GM23248 (cell line): ENCODE measurements at places on chromosomes 1 and 21.

GRCh38 chr1:72568113-72568512 is 285.8 kb upstream of the NEGR1 start:
- DNase-seq, result no peak

GRCh38 chr1:234238060-234238459 is 135.2 kb upstream of the COA6 start:
- no peak for DNase-seq

DNA sequence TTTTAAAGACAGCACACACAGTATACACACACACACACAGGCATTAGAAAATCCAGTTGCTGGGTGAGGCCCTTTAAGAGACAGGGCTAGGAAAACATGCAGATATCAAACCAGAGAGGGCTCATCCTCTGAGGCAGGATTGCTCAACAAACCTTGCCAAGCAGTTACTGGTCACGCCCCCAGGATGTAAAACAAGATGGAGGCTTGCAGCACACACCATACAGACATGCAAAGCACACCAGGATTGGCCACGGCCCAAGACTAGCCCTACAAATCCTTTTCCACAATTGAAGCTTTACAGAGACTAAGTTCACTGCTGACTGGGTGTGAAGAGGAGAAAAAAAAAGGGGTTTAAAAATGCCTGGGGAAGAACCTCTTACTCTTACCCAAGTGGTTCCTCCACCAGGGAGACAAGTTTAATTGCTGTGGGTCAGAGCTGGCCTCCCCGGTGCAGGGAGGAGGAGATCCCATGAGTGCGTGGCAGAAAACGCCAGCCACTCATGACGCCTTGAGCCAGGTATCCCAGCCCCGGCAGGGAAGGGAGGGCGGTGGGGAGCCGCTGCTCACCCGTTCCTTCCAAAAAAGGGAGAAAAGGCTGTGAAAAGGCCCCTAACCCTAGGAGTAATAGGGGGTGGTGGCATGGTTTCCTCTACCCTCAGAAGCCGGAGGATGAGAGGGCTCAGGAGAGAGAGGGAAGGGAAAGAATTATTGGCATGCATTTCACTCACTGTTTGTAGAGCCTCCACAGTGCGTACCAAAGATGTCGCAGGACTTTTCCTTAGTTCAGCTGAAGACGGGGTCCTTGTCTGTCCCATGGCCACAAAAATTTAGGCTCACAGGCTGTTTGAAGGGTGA is 594.6 kb upstream of the ZP4 start:
- peak; percentile 73 for DNase-seq

DNA sequence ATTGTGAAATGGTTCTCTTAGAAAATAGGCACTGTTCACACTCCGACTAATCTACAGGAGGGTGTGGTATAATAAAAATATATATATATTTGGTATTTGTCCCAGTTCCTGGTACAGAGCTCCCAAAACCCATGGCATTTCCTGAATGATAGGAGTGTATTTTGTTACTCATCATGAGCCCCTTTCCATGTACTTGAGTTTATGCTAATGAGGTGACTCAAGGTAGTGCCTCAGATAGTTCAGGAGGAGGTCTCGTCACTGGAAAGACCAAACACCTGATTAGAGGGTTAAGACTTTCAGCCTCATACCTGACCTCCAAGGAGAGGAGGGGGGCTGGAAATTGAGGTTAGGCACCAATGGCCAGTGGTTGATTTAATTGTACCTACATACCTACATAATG is 57.9 kb downstream of the TTC3 start:
- no peak for DNase-seq

DNA sequence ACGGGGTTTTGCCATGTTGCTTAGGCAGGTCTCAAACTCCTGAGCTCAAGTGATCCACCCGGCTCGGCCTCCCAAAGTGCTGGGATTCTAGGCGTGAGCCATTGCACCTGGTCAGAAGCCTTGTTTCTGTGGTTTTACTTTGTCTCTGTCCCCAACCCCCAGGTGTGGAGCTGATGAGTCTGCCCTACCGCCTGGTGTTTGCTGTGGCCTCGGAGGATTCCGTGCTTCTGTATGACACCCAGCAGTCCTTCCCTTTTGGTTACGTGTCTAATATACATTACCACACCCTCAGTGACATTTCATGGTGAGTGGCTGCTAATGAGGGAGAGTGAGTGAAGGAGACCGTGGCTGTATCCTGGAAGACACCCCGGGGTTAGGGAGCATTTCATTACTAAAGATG is 26.1 kb downstream of the CHAF1B start:
- no peak for DNase-seq

GRCh38 chr1:227944931-227945890 is 2.5 kb downstream of the WNT9A start:
- no peak for DNase-seq

GRCh38 chr1:21605012-21605715 is 64.0 kb downstream of the RAP1GAP start:
- no peak for DNase-seq

DNA sequence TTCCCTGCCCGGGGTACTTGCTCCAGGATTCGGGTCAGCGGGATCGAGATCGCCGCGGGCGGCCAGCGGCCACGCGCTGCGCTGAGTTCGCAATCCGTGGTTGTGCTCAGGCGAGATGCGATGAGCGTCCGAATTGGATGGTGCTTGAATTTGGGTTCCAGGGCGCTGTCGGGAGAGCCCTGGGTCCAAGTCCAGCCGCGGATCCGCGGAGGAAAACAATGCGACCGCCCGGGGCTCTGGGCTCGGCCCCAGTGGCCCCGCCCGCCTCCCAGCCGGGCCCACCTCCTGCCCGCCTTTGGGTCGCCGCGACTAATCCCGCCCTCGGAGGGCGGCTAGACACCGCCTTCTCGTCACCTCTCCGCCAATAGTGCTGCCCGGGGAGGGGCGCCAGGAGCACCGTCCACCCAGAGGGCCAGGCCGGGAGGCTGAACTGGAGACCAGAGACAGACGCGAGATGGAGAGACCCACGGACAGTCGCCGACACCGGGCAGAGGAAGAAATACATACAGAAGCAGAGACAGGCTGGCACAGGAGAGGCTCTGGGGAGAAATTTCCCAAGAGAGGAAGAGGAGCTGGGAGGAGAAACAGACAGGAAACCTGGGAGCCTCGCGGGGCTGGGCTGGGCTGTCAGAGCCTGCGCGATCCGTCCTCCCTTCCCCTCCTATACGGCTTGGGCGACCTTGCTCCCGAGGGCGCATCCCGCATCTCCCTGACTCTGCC is at the start of gene SEMA6C:
Gene SEMA6C (minus strand): TSS at position 220 of the 720 bp plus-strand sequence. CDS start 4,010 bp downstream, outside the sequence.
- DNase-seq, result peak; percentile 96

GRCh38 chr1:81470275-81470674 is 330.5 kb upstream of the ADGRL2 start:
- no peak for DNase-seq

DNA sequence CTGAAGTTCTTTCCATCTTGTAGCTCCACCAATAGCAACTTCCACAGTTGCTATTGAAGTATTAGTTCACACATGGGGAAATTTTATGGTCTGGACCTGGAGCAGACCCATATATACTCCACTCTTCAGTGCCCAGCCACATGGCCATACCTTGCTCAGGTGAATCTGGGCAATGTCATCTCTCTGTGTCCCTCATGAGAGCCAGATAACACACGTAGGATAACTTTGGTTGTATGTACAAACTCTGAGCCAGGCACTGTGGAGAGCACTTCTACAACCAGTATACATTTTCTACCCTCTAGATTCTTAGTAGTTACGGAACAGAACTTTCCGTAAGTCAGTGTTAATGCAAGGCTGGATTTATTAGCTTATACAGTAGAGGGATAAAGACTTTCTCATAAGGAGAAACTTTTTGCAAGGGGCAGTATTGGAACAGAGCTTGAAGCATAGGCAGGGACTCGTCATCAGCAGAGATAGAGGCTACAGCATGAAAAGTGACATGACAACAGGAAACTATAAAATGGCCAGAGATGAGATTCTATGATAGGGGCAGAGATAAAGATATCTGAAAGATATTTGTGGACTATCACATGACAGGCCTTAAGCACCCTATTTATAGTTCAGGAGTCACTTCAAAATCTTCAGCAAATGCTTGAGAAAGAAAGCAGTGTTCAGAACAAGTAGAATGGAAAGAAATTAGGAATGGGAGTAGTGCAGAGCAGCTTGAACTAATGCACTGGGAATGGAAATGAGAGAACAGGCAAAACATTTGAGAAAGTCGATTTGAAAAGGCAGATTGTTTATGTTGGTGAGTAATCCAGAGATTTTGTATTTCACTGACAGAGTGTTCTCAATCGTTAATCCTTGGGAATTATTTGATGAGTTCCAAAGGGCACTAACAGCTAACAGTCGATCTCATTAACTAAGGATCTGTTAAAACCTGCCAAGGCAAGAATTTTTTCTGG is 481.8 kb downstream of the USP25 start:
- DNase-seq, result peak; percentile 21

- DNase-seq, result no peak
Observed at GRCh38 chr1:240090957-240091600, 604 bp upstream of the FMN2 start.

DNA sequence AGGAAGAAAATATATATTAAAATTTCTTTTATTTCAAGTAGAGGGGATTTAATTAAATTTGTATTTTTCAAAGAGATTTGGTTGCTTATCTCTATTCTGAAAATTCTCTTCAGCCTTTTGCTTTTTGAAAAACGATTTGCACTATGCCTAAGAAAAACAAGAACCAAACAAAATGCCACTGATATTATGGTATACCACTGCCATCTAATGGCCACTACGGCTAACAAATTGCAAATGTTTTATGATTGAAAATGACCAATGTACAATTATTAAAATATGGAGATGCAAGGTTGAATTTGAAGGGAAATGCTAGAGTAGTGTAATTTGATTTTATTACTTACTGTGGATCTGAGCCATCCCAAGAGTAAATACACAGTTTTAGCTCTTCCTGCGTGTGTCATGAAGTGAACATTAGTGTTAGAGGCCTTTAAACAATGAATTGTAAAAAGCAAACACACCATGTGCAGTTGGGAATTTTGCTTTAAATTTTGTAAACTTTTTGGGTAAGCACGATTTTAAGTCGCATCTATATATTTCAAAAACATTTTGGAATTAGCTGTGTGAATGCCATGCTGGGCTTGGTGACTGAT is 137.4 kb upstream of the USP25 start:
- peak; percentile 56 for DNase-seq

DNA sequence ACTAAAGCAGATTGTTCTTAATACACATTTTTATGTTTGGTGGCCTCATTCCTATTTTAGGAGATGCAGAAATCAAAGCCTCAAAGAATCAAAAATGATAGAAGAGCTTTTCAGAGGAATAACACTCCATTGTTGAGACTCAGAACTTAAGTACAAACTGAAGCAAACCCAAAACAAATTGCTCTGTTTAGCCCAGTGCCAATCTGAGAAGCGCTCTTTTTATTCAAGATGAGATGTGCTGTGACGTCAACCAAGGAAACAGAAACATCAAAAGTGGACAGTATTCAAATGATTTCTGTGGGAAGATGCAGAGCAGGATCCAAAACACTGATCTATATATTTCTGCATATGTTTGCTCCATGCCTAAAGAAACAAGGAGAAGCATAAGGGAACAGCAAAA is 18.0 kb downstream of the COLGALT2 start:
- no peak for DNase-seq

DNA sequence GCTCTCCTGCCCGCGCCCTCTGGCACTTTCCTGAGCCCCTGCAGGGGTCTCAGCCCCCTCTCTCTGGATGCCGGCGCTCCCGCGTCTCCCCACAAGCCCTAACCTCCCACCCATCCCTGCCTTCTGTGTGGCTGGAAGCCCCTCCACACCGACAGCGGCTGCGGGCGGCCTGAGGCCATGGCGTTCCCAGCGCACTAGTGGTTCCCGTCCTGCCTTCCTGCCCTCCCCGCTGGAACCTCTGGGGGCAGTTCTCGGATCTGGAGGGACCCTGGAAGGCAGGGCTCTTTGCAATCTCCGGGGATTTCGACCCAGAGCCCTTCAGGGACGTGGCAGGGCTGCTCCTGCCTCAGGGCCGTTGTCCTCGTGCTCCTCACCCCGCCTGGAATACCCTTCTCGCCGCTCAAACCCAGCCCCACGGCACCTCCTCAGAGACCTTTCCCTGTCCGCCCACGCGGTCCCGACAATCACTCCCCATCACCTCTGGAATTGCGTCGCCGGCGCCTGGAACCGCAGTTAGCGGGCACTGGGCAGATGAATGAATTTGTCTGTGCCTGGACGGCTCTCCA is 493 bp upstream of the ESPN start:
- peak; percentile 36 for DNase-seq

GRCh38 chr1:11647333-11647732 is 6.9 kb downstream of the FBXO2 start:
- DNase-seq, result no peak

GRCh38 chr1:246878551-246878950 is 53.2 kb downstream of the AHCTF1 start:
- DNase-seq, result no peak

- peak; percentile 93 for DNase-seq
Observed at GRCh38 chr21:34367320-34367935, 3.6 kb downstream of the KCNE2 start.

DNA sequence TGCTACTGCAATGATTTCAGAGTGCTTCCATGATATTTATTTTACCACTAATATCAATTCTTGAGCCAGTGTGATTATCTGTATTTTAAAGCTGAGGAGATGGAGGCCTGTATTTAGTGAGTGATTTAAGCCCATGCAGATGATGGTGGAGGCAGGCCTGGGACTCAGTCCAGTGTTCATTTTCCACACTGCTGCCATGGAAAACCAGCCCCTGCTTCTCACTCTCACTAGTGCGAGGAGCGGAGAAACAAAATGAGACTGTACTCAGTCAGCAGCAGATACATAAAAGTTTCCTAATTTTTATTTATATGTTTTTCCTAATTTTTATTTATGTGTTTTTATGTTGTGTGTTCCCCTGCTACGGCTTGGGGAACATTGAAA is 32.8 kb downstream of the LRRC8B start:
- no peak for DNase-seq

DNA sequence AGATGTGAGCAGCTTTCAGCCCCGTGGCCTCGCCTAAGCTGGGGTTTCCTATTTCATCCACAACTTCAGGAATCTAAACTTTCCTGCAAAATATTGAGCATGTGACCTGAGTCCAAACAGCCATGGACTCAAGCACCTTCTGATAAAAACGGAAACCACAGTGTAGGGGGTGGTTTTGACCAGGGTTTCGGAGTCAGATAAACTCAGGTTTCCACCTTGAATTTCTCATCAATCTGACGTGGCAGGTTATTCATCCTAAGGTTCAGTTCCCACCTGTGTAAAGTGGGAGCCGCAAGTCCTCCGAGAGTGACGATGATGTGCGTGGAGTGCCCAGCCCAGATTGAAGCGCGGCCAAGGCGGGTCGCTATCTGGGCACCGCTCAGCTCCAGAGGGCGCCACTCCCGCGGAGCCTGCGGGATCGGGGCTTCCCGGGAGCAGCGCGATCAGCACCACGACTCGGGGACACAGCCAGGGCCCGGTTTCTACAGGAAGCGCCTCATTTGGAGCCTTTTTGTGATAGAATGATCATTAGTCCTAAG is 871 bp upstream of the ETS2 start:
- DNase-seq, result peak; percentile 82
